ENCODE measurements at places on chromosomes 1 and 21.

- DNase-seq: no peak
These were observed 246.3 kb downstream of the SIPA1L2 start for GRCh38 chr1:232383455-232384123.

DNA sequence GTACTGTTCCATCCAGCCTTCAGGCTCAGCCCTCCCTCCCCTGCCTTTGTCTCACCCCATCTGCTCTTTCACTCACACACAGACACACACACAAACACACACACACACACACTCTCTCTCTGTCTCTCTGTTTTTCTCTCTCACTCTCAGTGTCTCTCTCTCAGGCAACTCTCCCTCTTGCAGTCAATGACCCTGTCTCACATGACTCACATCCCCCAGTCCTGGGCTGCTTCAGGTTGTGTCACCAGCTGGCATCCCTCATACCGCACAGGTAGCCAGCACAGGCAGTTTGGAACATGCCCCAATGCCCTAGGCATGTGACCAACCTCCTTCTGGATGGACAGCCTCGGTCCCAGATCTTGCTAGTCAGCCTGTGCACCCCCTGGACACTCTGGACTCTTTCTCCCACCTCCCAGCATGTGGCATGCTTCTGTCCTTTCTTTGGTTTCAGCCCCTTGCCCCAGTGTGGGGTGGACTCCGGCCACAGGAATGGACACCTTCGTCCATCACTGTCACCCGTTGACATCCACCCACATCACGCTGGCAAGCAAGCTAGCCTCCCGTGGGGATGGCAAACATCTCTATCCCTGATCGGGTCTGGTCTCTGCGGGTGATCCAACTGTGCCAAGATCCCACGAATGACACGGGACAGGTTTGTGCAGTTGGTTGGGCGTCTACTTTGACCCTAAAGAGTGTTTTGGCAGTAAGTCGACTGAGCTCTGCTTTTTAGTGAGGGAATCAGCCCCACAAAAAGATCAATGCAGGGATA, 23.4 kb upstream of the FCGR2A start:
- DNase-seq: no peak

DNA sequence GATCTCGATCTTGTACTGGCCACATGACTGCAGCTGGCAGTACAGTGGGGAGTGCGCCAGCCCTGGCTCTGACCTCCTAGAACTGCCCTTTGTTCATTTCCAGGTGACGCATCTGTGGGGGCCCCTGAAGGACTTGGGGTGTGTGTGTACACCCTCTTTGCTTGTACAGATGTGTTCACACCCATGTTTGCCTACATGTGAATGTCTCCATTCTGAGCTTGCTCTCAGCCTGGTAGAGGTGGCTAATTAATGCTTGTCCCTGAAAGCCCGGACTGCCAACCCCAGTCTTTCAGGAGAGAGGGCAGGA, 19.8 kb downstream of the TNFRSF1B start:
- no peak for DNase-seq

GRCh38 chr1:47682786-47683350, 245.0 kb downstream of the FOXD2 start:
- DNase-seq: no peak

DNA sequence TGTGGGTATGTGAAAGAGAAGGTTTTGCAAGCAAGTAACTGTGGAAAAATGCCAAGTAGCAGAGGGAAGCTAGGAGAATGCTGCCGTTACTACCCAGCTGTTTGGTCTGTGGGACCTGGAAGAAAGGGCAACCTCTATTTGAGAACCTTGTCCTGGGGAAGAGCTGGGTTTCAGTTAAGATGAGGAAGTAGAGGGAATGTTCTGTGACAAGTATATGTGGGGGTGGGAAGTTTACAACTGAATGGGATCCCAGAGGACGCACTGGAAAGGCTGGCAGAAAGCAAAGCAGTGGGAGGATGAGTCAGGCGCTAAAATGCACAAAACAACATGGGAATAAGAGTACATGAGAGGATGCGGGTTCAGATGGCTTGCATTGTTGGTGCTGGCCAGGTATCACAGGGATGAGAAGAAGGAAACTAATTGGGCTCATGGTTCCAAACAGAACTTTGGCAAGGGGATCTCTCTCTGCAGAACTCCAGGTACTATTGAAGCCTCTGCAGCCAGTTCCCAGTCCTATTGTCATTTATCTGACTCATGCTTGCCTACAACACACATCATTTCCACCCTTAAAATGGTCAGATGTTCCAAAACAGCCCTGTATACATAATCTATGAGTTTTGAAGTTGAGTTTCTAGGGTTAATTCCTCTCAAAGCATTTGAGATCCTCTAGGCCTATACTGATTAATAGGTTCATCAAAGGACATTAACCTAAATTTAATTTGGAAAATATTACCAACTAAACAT, 88.5 kb upstream of the VAV3 start:
- no peak for DNase-seq

DNA sequence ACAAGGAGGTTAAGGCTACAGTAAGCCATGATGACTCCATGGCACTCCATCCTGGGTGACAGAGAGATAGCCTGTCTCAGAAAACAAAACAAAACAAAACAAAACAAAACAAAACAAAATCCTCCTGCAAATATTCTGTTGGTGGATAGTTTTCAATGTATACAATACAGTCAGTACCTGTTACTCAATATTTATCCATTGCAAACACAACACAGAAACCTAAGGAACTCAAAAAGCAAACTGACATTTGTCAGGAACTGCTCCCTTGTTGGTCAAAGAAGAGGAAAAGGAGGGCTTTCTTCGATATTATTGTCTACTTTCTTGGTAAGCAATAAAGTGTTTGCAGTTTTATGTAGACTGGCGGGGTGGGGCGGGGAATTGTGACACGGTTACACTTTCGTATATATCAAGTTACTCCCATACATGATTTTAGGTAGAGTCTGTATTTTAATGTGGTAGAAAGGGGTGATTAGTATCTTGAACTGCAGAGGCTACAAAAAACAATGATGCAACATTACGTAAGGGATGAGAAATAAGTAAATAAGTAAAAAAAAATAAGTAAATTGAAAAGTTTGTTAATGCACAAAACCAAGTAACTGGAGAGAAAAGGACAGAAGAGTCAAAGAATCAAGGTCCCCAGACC, 31.8 kb downstream of the APP start:
- DNase-seq: no peak

DNA sequence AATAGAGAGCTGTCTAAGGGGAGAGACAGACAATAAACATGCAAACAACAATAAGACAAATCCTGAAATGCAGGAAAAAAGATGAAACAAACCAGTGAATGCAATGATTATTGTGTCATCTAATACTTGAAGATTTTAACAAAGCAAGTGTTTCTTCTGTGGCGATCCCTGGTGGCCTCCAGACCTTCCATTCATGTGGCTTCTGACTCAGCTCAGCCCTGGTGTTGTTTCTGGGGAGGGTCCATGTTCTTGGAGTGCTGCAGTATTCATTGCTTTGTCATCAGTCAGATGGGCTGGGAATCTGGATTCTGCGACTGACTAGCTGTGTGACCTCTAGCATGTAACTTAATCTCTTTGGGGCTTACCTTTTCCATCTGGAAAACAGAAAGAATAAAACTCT, 1.5 kb upstream of the C2CD4D start:
- no peak for DNase-seq

DNA sequence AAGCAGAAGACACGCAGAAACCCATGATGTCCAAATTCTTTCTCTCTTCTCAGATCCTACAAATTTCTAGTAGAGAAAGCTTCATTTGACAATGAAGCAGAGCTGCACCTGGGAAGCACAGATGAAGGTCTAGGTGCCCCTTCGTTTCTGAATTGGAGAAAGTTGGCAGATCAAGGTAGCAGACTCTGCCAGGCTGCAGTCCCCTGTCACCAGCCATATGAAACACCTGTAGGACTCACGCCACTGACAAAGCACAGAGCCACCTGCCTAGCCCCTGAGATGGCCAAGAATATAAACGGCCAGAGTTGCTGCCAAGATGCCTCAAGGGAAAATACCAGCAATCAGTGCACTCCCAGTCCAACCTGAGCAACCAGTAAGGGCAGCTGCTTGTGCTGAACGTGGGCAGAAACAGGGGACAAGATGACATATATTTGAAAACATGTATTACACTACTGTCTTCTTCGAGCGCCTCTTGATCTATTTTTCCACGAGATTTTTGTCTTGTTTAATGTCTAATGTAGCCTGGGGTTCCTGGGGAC, 20.6 kb upstream of the PLEKHA6 start:
- DNase-seq: no peak

DNA sequence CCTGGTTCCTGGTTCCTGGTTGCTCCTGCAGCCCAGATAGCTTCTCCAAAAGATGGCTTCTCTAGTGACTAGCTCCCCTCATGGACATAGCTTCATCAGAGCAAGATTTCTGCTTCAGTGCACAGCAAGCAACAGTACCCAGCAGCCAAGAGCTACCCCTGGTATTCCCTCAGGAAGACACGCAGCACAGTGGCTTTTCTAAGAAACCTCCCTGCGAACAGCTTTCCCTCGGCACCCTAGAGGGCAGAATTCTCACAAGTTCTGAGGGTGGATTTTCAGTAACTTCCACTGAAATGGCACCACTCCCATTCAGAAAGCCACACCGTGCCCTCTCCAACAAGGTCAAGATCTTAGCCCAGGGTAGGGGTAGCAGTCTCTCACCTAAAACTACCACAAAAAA, 128.2 kb downstream of the EIF4G3 start:
- DNase-seq: no peak

- DNase-seq: no peak
These were observed 455.1 kb downstream of the SMYD3 start for GRCh38 chr1:246051909-246052518.

GRCh38 chr1:30874176-30874575, 34.4 kb downstream of the SDC3 start:
- DNase-seq: no peak

- DNase-seq: no peak
These were observed 8.2 kb downstream of the LMNA start for GRCh38 chr1:156122519-156123355.
